ENCODE measurements at places on chromosomes 11 and 22.

DNA sequence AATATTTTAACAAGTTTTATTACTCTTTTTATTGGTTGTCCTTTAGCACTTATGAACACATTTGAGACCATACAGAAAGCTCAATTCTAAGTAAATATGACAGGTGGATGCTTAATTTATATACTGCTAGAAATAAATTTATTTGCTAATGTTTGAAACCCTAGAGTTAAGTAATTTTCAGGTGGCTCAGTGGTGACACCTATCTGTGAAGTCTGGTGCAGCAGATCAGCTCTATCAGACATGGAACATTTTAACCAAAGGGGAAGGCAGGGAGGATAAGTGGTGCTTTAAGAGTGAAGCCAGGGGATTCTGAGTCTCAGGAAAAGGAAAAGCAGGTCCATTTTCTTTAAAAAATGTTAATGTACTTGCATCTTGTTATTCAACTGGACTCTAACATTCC lies 175.8 kb downstream of the DSCAML1 start:
- DNase-seq, result no peak

- DNase-seq, result no peak
Observed at GRCh38 chr22:48352086-48352911, 1475.4 kb downstream of the BRD1 start.

DNA sequence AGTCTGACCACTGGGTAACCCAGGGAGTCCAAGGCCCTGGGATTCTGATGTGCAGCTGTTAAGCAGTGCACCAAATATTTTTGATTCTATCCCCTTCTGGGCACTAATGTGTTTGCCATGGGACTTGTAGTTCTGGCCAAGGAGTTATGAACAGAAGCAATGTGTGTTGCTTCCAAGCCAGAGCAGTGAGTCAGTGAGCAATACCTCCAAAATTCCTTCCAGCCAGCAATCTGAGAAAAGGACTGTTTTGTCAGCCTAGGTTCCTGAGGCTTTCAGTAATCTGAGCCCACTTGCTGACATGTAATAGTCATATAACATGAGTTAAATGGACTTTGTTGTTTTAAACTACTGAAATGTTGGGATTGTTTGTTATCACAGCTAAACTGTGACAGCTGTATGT lies 311.4 kb downstream of the NELL1 start:
- DNase-seq, result no peak

DNA sequence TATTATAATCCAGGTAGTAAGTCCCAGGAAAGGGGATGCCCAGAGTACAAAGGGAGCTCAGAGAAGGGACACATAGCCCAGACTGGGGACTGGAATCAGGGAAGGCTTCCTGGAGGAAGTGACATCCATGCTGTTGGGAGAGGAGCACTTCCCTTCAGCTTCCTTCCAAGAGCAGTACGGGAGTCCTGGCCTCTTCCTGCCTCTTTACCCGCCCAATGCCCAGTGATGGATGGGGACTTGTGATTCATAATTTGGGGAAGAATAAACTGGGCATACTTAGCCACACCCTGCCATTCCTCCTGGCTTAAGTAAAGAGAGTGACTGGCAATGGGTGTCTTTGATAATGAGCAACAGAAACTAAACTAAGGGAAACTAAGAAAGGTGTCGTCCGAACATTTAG lies 11.5 kb downstream of the C11orf91 start:
- DNase-seq, result no peak

- no peak for DNase-seq
Observed at GRCh38 chr11:86153439-86153838, 84.6 kb upstream of the PICALM start.

DNA sequence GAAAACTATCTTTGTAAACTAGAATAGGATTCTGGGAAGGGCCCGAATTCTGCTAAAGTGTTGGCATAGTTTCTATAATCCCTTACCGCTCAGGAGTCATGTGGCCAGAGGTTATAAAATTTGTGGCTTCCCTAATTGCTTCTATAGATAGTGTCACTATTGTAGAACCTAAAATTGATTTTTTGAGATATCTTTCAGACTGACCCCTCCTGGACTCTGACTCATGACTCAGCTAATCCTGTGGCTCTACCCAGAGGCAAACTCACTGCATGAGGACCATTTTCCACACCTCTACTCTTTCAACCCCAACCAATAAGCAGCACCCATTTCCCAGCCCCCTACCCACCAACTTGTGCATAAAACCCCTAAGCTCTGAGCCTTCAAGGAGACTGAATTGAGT lies 61.8 kb upstream of the PRSS23 start:
- no peak for DNase-seq

- no peak for DNase-seq
Observed at GRCh38 chr22:33260498-33260897, 202.3 kb upstream of the SYN3 start.

DNA sequence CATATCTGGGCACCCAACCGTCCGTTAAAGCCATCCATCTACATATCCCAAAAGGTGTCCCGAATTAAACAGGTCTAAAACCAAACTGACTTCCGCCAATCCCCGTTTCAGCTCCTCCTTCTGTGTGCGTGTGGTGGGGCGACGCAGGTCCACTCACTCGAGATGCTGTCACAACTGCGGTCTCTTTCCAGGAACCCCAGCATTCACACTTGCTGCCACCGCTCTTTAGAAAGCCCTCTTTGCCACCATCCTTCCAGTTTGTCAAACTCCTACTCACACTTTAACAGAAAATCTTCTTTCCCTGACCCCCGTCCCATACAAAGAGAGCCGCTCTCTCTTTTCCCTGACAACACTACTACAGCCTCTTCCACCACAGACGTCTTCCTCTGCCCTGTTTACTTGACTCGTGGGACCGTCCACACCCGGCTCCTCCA lies 467 bp downstream of the ESS2 start:
- no peak for DNase-seq

DNA sequence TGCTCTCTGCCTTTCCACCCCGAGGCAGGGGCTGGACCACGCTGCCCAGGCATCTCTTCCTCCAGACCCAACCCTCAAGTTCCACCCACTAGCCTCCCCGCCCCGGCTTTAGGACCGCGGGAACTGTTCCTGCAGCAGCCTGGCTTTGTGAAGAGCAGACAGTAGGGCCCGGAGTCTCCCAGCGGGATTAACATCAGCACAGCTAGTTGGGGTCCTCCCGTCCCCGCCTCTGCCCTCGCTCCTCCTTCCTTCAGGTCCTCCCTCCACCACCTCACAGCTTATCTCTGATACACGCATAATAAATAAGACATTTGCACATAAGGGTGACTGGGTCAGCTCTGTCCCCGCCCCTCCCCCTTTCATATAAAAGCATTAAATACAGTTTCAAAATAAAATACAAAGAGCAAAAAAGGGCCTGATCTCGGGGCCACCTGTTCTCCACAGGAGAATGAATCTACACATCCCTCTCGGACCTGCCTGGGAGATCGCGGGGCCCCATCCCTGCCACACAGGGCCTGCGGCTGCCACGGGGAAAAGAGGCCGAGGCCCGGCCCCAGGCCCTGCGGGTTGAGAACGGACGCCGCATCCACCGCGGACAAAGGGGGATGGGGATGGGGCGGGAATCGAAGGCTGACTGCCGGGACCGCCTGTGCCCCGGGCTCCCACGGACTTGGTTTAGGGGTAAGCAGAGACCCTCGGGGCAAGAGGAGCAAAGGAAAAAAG lies 6.5 kb downstream of the ZFTA start:
- no peak for DNase-seq

DNA sequence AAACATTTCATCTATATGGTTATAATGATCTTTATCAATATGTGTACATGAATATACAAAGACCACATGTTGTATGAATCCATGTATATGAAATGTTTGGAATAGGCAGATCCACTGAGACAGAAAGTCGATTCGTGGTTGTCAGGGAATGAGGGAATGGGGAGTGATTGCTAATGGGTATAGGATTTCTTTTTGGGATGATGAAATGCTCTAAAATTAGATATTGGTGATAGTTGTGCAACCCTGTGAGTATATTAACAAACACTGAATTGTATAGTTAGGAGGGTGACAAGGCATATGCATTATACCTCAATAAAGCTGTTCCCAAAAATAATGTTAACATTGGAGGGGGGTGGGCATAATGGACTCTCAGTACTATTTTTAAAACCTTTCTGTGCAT lies 5.0 kb upstream of the PTPMT1 start:
- DNase-seq, result no peak

DNA sequence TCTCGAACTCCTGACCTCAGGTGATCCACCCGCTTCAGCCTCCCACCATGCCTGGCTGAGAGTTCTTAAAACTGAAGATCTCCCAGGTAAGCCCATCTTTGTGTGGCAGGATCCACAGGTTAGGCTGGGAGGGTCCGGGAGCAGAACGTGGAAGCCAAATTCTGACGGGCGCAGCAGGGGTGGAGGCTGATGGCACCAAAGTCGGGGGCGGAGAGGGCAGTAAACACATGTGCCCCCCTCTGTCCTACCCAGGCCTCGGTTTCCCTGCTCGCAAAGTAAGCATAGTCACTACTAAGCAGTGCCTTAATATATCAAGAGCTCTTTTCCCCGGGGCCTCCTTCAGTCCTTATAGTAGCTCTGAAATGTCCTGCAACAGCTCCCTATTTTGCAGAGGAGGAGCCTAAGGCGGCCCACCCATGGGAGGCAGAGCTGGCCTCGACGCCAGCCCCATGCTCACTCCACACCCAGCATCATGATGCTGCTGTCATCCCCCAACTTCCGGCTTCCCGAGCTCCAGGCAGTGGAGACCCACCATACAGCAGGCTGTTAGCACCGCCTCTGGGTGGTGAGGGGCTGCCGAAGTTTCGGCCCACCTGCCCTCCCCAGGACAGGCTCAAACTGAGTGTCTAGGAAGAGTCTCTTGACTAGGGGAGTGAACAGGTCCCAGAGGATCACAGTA lies 230.0 kb downstream of the CTTN start:
- no peak for DNase-seq

DNA sequence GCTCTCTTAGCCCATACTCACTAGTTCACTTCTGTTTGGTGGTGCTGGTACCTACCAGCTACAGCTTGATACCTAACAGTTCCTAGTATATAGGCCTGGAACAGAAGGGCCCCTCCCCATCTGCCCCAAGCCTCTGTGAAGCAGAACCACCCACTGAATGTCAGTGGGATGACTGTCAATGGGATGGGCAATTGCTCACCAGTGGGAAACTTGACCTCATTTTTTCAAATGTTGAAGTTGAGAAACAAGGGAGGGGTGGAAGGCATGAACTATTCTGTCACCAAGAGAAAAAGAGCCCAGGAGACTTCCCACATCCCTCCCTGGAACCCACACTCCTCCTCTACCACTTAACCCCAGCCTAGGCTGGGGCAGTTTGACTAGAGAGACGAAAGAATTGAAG lies at the start of gene NLRP10:
Gene NLRP10, minus strand, starts transcription at position 62 of the 400 bp plus-strand sequence. CDS start 1,952 bp downstream, outside the sequence.
- DNase-seq, result peak; percentile 77

DNA sequence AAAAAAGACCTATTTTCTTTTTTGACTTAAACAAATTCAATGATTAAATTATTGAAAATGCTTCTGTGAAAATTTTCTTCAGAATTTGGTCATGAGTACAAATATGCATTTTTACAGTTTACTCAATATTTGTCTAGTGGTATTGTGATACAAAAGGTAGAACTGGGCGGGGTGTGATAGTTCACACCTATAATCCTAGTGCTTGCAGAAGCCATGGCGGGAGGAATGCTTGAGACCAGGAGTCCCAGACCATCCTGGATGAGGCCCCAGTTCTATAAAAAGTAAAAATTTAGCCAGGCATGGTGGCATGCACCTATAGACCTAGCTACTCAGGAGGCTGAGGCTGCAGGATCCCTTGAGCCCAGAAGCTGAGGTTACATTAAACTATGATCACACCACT lies 90.6 kb downstream of the ARHGAP42 start:
- DNase-seq, result no peak

DNA sequence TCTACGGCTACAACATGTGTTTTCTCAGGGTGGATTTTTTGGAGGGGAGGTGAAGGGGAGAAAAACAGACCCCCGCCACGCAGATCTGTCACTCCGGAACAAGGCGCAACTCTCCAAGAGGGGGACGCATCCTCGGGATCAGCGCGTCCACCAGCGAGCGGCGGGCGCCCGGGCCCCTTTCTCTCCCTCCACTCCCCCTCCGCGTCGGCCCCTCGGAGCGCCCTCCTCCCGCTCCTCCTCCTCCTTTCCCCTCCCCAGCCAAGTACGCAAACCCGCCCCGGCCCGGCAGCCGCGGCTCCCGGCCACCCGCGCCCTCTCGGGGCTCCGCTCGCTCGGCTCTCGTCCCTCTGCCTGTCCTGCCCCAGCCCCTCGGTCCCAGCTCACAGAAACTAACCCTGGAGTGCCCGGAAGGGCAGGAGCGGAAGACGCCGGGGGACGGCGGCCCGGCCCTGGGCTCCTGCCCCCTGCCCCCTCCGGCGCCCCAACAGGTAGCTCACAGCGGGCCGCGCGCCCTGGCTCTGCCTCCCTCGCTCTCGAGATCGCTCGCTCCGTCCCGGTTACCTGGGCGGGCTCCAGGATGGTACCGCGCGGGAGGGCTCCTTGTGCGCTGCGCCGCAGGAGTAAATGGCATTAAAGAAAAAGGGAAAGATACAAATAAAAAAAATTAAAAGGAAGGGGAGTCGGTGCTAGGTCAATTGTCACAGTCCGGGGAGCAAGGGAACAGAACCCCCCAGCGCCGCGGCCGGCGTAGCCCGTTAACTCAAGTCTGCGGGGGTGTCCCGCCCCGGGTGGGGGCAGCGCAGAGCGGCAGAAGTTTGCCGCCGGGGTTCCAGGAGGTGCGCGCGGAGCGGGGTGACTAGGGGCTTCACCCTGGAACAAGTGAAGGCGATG lies 131.4 kb upstream of the C11orf58 start:
- DNase-seq, result no peak

- DNase-seq, result no peak
Observed at GRCh38 chr22:48268771-48269552, 1506.5 kb downstream of the TBC1D22A start.

- DNase-seq, result no peak
Observed at GRCh38 chr11:45486461-45486860, 179.0 kb downstream of the CHST1 start.

- DNase-seq, result no peak
Observed at GRCh38 chr11:84021291-84021690, 735.1 kb upstream of the CCDC90B start.

DNA sequence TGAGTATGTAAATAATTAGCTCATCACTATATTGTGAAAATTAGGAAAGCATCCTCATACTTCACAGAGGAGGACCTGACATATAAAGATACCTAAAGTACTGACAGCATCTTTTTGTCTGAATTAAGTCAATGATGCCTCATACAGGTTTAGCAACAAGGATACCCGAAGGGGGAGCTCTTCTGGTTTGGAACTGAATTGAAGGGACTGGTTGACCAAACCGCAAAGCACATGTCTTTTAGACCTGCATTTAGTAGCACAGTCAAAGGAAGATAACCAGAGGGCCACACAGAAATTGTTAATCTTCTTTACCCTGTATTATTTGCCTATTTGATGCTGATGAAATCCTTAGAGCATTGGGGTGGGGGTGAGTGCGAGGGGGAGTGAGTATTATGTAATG lies 12.9 kb upstream of the WT1 start:
- DNase-seq, result no peak

- no peak for DNase-seq
Observed at GRCh38 chr22:20523086-20523983, 15.9 kb downstream of the MED15 start.

- DNase-seq, result no peak
Observed at GRCh38 chr22:19717691-19718455, 3.6 kb downstream of the SEPTIN5 start.

All from AG04449 (cell line).